Kidney capillary endothelial cell (primary cell): ENCODE measurements at places on chromosomes 1 and 21.

- no peak for DNase-seq
These were observed 36.8 kb downstream of the FMO3 start for GRCh38 chr1:171127501-171127900.

DNA sequence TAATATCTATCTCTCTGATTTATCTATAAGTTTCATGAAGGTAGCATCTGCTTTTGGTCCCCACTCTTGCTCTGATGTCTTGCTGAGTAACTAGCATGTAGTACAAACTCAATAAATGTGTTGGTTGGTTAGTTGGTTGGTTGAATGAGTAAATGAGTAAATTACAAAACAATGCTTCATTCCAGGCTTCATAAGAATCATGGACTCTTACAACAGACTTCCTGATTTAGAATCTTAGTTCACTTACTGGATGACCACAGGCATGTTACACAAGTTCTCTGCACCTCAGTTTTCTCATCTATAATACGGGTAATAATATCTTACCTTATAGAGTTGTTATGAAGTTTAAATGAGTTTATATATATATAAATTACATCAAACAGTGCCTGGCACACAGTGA is 98.6 kb downstream of the ZNF281 start:
- no peak for DNase-seq

DNA sequence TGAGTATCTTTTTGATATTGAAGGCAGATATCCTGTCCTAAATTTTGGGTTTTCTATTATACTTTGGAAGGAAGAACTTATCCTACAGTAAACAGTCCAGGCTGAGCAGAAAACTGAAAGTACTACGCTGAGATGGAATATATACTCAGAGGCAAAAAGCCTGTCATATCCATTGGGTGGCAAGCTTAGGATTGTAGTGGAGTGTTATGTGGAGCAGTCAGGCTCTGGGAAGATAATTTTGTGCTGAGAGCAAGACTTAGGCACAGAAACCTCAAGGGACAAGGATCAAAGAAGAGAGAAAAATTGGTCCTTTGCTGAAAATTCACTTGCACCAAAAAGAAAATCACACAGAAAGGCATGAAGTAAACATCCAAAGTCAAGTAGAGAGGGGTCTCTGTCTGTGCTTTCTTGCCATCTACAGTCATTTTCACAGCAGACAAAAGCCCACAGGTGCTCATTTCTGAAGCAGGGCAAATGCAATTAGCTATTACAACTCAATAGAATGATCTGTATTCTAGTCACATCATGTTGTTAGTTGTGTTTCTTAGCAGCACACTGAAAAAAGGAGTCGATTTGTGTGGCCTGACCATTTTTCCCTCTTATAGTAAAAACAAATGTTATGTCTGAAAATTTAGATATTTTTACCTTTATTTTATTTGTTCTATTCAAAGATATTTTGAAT is 38.5 kb downstream of the CRB1 start:
- DNase-seq = no peak

GRCh38 chr1:204150702-204151551 is 917 bp downstream of the ETNK2 start:
- DNase-seq = no peak

- DNase-seq = no peak
These were observed 12.1 kb downstream of the ST6GALNAC3 start for GRCh38 chr1:76086597-76086996.
